Right atrium auricular region (tissue), 2 donors: ENCODE measurements at places on chromosomes 16 and 17. TPM values are rescaled to one million over a fixed set of nuclear protein-coding genes. Genes with fewer than 3 reads are reported as not detected.

GRCh38 chr17:28282596-28282995 is 36.4 kb upstream of the TMEM97 start:
- no peak for DNase-seq

DNA sequence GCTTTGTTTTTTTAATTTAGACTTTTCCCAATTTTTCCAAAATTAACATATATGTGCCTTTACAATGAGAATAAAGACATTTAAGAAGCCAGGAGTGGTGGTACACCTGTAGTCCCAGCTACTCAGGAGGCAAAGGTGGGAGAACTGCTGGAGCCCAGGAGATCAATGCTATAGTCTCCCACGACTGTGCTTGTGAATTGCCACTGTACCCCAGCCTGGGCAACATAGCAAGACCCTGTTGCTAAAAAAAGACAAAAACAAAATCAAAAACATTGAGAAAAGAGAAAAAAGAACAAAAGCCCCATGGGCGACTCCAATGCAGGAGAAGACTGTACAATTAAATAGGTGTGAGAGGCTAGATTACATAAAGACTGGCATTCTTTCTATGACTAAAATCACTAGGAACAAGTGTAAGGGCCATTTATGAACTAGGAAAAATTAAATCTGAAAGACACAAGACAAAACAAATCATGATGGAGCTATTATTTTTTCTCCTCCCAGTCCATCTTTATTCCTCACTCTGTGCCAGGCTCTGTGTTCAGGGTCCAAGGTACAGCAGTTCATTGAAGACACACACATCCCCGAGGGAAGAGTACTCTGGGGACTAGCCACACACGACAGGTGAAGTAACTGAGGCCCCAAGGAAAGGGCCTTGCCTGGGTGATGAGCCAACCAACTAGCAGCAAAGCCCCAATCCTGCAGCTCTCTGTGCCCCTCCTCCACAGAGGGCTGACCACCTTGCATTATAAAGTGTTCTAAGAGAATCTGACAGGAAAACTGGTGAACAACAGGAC is 79.8 kb downstream of the CREBBP start:
- DNase-seq, result no peak

DNA sequence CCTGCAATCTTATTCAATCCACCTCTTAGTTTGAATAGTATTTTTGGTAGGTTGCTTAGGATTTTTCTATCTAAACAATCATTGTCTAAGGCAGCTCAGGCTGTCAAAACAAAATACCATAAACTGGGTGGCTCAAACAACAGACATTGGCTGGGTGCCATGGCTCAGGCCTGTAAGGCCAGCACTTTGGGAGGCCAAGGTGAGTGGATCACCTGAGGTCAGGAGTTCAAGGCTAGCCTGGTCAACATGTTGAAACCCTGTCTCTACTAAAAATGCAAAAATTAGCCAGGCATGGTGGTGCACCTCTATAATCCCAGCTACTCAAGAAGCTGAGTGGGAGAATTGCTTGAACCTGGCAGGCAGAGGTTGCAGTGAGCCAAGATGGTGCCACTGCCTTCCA is 126.7 kb downstream of the CYLD start:
- DNase-seq, result peak; percentile 13

DNA sequence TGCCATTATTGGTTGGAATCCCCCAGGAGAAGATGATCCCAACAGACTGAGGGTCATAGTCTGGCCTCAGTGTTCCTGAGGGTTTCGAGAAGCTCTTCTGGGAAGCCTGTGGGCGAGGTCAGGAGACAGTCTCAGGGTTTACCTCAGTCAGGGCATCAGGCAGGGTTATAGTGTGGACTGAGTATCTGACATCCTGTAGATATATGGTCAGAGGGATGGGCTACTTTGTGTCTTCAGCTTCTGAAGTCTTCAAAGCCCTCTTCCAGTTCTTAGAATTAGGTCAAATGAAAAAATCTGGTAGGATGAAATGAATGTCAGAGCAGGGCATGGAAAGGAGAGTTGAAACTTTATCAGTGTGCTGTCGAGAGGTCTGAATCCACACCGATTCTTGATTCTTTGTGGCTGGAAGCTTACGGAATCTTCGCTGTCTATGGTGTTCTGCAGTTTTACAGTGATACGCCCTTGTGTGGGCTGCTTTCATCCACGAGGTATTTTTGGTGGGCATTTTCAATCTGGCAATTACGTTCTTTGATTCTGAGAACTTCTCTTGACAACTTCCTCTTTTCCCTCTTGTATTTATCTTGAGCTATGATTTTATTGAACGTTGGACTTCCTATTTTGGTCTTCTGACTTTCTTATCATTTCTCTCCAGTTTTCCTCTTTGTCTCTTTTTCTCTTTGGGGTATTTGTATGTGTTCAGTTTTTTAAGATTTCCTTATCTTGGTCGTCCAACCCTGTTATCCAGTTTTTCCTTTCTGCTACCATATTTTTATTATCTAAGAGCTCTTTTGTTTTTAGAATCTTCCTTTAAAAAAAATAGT is 30.4 kb downstream of the BPTF start:
- no peak for DNase-seq

KRTAP1-5 gene
- total RNA-seq, result not detected

KRT27 gene
- total RNA-seq, result not detected

- DNase-seq, result no peak
These were observed 154.3 kb downstream of the SDK2 start for GRCh38 chr17:73489991-73490390.

DNA sequence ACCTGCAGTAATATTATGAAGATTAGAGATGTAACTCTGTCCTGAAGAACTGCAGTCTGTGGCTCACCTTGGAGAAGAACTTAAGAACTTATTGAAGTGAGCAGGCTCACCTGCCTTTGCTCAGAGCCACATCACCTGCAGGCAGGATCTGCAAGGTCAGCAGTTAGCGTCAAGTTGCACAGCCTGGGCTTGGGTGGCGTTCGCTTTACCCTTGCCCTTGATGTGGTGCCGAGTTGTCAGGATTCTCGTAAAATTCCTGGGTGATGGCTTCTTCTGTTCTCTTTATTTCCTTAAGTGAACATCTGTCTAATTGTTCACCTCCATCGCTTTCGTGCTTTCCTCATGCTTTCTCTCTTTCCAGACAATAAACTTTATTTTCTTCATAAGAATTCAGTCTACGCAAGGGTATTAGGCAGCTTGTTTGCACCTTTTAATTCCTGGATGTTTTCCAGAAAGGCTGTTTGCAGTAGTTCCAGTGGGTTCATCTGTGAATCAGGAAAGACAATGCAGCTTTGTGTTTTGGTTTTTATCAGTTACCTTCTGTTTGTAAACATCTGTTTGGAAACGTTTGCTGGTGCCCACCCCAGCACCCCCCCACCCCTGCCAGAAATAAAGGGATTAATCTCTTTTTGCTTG is 254.3 kb downstream of the WWOX start:
- DNase-seq, result no peak
